ENCODE measurements at places on chromosomes 16 and 17.

GRCh38 chr16:23991066-23991465 lies 155.3 kb downstream of the PRKCB start:
- no peak for DNase-seq

- no peak for DNase-seq
These were observed 2.1 kb upstream of the ZG16B start for GRCh38 chr16:2827831-2828520.

GRCh38 chr17:40791787-40792436 lies 7.8 kb downstream of the KRT28 start:
- DNase-seq: peak; percentile 68

DNA sequence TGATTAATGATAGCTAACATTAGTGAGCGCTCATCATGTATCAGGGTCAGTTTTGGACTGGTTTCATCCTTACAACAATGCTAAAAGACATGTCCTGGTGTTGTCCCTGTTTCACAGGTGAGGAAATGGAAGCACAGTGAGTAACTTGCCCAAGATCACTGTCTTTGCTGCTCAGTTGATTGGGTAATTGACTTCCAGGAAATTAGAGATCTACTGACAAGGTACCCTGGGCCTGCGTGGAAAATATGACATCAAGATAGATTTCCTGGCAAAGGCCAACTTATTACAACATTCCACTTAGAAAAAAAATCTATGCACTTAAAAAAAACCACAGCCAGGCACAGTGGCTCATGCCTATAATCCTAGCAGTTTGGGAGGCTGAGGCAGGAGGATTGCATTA lies 96.3 kb downstream of the CYLD start:
- peak; percentile 4 for DNase-seq

DNA sequence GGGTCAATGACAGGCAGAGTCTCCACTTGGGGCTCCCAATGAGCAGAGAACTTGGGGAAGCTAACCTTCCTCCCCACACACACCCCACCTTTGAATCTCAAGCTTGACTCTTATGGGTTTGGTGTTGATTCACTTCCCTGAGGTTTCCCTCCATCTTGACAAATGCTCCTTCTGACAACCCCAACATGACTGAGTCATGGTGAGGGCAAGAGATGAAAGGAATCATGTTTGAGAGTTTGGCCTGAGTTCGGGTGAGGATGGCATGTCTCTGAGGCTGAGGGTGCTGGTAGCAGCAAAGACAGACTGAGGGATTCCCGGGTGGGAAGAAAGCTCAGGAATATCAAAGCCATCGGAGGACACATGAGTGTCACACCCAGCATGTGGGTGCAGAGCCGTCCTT lies 18.7 kb downstream of the KRT9 start:
- DNase-seq: no peak

- no peak for DNase-seq
These were observed 10.2 kb upstream of the FAM83G start for GRCh38 chr17:19014628-19015215.

- DNase-seq: peak; percentile 70
These were observed at the start of gene ARHGAP23 for GRCh38 chr17:38428112-38428642. ARHGAP23 (plus strand) TSS chr17:38428464; CDS start chr17:38428486, 22 bp downstream.

- DNase-seq: peak; percentile 25
These were observed 9.2 kb downstream of the COL1A1 start for GRCh38 chr17:50192144-50192617.

DNA sequence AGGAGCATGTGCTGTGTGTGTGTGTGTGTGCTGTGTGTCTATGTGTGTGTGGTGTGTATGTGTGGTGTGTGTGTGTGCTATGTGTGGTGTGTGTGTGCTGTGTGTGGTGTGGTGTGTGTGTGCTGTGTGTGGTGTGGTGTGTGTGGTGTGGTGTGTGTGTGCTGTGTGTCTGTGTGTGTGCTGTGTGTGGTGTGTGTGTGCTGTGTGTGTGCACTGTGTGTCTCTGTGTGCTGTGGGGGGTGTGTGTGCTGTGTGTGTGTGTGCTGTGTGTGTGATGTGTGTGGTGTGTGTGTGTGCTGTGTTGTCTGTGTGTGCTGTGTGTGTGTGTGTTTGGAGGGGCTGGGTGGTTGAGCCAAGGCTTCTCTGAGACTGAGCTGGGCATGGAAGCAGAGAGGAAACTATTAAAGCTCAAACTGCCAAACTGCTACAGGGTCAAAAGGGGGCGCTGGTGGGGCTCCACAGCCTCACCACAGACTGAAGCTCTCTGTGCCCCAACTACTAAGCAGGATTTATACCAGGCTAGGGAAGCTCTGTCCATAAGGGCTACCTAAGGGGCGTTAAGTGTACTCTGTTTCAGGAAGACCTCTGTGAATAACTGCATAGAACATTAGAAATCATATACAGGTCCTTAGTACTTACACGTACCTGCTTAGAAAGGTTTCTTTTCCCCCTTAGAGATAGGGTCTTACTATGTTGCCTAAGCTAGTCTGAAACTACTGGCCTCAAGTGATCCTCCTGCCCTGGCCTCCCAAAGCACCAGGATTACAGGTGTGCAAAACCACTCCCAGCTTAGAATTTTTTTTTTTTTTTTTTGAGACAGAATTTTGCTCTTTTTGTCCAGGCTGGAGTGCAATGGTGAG lies 27.8 kb upstream of the GHDC start:
- DNase-seq: peak; percentile 83

DNA sequence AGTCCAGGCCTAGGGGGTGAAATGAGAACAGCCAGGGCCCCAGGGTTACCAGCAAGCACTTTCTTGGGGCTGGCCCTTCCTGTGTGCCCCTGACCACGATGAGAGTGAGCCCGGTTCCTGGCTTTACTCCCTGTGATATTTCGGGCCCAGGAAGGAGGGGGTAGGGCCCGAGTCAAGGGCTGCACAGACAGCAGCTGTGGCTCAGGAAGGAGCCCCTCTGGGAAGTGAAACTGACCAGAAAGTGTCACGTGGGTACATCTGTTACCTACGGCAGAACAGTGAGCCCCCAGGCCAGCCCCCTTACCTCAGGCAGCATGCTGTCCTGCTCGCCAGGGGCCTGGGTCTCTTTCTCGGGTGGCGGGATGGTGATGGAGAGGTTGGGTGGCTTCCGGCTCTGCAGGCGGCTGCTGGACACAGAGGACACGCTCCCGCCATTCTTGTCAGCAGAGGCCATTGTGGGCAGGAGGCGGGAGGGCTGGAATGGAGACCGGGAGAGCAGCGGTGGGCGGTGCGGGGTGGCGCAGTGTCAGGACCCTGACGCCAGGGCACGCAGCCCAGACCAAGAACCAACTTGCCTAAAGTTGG lies 13.8 kb downstream of the AANAT start:
- peak; percentile 15 for DNase-seq

DNA sequence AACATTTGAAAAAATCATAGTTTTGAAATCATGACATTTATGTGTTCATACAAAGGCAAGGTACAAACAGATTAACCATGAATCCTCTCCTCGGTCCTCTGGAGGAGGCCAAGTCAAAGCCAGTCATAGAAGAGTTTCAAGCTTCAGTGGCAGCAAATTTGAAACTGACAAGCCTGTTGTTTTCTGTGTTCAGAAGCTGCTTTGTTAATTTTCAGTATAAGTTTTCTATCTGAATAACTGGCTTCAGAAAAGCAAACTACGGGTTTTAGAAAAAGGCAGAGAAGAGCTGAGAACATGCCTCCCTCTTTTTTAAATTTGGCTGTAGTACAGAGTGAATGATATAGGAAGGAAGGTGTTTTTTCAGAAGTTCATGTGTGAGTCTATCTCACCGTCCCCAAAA lies 79.6 kb upstream of the CLEC18B start:
- DNase-seq: no peak

DNA sequence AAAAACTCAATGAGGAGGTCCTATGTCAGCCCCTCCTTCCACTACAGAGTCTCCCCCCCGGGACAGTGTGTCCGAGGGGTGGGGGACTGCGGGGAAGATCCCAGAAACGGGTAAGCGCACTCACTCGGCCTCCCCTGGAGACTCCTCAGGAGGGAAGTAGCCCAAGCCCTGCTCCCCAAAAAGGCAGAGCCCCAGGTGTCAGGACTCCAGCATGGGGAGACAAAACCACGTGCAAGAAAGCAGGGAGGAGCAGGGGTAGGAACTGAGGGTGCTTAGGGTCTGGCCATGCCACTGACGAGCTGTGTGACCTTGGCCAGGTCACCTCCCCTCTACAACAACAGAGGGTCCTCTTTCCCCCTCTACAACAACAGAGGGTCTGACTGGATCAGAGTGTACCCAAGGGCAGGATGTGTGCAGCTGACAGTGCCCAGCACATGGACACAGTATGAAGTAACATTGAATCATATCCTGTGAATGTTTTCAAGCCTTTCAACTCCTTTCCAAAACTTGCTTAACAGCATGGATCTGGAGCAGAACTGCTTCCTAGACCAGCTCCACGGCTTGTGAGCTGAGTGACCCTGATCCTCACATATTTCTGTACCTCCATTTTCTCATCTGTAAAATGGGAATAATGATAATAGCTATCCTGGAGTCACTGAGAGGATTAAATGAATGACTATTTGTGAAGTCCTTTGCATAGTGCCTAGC lies 2.1 kb upstream of the NAGS start:
- DNase-seq: peak; percentile 89

All from choroid plexus epithelial cell (primary cell).